ENCODE measurements at places on chromosomes 1 and 21.

DNA sequence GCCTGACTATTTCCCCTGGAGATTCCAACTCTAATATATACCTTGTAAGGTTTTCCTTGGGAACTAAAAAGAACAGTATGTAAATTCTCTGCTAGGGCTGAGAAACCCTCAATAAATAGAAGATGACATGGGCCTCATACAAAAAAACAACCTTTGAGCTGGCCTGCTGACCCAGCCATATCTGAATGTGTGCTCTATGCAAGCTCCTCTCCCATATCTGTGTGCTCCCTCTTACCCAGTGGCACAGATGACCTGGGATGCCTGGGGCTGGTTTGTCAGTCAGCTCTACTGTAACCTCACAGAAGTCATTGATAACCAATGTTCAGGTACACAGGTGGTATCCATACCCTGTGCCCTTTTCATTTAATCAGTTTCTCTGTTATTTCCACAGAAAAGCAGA lies 329.2 kb downstream of the SEC16B start:
- no peak for DNase-seq

DNA sequence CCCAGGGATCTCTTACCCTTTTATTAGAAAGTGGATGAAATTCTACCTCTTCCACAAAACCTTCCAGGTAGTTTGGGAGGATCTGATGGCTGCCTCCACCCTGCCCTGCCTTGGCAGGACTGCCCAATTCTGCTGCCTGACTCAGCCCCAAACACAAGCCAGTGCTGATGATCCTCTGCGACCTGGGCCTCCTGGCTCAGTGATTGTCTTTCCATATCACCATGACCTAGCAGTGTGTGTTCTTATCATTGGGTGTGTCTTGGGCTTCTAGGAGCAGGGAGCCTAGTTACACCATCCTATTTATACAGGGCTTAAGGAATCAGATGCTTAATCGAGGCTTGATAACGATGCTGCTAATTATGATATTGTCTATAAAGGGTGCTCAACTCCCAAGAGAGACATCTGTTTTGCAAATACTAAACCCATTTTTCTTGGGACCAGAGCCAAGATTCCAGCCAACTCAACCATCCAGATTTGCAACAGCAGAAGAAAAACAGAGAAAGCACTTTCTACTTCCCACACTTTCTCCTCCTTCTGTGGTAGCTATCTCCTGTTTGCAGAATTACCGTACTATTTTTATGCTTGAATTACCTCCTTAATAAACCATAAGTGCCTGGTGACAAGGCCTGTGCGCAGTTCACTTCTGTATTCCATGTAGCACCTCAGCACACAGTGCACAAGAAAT lies 36.5 kb upstream of the KIF21B start:
- DNase-seq, result no peak

DNA sequence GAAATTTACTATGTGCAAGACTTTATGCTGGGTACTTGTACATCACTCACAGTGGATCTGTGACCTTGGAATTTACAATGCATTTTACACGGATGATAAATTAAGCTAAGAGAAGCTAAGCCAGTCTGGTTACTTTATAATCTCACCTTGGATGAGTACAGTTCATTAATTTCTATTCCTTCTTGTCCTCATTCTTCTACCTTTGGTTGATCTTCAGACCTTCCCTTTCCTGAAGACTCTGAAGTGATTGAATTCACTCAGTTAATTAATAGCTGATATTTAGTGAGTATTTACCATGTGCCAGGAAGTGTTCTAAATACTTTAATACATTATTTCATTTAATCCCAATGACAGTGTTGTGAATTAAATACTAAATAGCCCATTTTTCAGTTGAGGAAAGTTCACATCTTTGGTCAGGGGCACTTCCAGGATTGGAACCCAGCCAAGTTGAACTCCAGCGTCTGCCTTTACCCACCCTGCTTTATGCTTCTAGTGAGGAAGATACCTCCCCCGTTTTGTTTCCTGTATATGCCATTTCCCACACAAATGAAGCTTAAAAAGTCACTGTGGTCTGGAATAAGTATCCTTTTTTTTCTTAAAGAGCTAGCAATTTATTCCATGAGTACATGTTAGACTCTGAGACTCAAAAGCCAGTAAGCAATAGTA lies 146.6 kb downstream of the TLR5 start:
- DNase-seq, result no peak

DNA sequence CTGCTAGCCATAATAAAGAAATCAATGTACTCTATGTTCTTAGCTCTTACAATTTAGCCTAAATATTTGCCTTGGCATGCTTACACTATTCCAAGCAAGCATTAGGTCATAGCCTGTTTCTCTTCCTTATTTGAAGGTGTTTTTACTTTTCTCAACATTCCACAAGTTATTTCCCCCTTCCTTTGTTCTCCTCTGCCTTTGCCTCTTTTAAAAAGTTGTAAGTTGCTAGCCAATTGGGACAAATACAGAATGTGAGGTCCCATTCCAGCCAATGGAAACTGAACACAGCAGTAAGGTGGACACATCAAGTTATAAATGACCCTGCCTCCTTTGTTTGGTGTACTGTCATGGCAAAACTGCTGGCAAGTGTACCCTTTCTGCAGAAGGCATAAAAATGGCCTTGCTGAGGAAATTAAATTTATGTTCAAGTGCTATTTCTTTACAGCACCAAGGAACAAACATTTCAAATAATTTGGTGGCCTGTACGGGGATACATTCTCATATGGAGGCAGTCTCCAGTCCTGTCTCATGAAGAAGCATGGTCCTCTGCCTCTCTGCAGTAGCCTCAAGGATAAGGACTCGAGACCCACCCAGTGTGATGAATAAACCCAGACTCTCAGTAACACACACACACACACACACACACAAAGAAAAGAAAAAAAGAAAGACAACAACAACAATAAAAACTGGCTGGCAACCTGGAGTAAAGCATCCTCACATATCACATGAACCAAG lies 28.8 kb upstream of the FMO1 start:
- DNase-seq, result no peak

DNA sequence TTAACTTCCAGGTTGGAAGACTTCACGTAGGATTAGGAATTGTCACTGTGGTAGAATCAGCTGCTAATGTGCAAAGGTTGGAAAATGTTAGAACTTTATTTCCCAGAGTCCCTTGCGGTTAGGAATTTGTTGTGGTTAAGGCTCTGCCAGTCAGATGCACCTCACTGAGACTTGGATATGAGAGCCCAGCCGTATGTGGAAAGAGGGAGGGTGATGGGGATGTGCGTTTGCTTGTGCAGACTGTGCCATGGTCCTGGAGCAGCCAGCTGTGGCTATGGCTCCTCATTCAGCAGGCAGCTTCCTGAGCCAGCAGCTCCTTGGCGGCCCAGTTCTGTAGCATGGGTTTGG lies 12.5 kb downstream of the S100A10 start:
- no peak for DNase-seq

- DNase-seq, result no peak
These were observed 55.9 kb upstream of the TSPAN2 start for GRCh38 chr1:115145226-115145625.

DNA sequence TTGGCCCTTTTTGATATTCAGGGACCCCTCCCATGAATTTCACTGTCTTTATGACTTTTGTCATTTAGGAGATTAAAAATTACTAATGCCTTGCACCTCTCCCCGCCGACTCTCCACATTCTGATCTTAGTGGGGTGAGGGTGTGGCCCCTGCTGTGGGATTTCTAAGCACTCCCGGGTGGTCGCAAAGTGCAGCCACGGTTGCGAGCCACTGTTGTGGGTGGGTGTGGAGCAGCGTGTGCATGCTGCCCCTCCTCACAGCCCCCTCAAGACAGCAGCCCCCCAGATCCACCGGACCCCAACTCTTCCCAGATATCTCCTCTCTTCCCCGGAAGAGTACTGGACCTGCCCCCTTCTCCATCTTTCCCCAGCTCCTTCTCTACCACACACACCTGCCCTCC lies 66.6 kb upstream of the EFHD2 start:
- no peak for DNase-seq

GRCh38 chr21:27078915-27079314 lies 112.0 kb upstream of the ADAMTS5 start:
- DNase-seq, result no peak

- DNase-seq, result no peak
These were observed 178.4 kb downstream of the PSMG1 start for GRCh38 chr21:39004634-39005501.

GRCh38 chr1:216722821-216723220 lies 408 bp downstream of the ESRRG start:
- DNase-seq, result no peak

DNA sequence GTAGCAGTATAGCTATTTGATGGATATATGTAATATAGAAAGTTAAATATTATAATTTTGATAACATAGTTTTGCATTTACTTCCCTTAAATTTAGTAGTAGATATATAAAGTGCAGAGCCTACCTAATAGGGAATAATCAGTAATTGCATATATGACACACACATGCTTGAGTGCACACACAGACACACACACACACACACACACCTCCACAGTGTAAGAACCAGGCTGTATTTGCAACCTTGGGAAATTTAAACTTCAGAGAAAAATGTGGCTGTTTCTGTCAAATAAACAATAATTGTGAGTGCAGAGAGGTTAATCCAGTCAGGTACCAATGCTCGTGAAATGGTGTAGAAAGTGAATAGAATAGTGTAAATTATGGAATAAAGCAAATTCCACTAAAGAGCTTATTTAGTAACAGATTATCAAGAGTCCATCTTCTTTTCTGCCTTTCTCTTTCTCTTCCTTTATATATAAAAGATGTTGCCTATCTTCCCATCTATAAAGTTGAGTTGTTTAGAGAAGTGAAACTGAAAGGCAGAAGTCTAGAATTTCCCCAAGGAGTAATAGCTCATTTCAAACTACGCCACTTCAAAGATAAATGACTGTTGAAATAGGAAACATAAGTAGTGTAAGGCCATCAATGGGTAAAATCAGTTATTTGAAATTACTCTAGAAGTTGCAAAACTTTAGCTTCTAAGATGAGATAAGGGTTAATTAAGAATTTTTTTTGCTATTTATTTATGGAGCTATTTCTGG lies 273.7 kb downstream of the SRGAP2C start:
- DNase-seq, result no peak

DNA sequence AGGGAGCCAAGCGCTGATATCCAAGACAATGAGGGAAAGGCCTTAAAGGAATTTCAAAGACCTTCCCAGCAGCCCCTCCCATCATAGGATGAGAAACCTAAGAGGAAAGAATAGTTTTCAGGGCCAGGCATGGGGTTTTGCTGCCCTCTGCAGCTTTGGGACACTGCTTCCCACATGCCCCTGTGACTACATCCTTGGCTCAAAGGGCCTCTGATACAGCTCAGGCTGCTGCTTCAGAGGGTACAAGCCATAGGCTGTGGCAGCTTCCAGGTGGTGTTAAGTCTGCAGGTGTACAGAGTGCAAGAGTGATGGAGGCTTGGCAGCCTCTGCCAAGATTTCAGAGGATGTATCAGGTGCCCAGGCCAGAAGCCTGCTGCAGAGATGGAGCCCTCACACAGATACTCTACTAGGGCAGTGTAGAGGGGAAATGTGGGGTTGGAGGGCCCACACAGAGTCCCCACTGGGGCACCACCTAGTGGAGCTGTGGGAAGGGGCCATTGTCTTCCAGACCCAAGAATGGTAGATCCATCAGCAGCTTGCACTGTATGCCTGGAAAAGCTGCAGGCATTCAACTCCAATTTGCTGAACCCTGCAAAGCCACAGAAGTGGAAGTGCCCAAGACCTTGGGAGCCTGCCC lies 125.8 kb downstream of the SLC45A1 start:
- no peak for DNase-seq

GRCh38 chr1:184773762-184774320 lies 19.2 kb upstream of the EDEM3 start:
- DNase-seq, result no peak

All from cortex of kidney (tissue), 1 donor.